Left colon (tissue), 2 donors: ENCODE measurements at places on chromosomes 12 and 14. TPM values are rescaled to one million over a fixed set of nuclear protein-coding genes. Genes with fewer than 3 reads are reported as not detected.

DNA sequence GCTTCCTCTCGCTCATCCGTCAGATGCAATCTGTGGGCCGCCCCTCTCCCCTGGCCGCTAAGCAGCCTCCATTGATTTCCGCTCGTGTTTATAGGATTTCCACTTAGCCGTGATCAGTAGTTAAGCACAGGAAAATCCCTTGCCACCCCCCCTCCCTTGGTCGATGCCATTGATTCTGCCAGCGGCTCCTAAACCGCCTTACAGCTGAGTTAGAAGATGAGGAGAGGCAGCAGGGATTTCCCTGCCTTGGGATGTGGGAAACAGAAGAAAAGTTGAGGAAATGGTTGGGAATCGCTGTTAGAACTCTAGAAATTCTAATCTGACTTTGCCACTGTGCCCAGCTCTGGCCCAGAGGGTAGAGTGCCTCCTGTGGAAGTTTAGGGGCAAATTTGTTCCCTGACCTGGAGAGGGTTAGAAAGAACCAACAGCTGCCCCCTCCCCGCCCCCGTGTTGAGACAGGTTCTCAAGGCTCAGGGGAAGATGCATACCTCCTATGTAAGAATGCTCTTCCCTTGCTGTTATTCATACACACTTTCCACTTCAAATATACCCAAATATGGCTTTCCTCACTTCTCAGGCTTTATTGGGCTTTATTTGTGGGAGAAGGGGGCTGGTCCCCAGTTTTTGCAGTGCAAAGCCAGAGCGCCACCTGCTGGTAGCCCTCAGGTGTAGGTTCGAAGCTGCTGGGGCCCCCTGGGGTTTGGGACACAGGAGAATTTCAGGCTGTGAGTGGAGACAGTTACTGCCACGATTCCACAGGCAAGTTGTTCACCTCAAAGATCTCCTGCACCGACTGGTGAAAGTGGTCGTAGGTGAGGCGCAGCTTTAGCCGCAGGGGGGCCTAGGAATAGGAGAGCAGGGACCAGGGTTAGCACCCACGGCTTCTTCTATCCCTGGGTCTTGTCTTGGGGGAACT, 3.2 kb downstream of the THTPA start:
- DNase-seq: no peak

- no peak for DNase-seq
These were observed 111.0 kb downstream of the SLC25A47 start for GRCh38 chr14:100434033-100434601.

GRCh38 chr12:9794484-9795093, 32.7 kb upstream of the KLRF1 start:
- no peak for DNase-seq

GRCh38 chr12:75606151-75606550, 94.7 kb upstream of the KRR1 start:
- DNase-seq: no peak

DNA sequence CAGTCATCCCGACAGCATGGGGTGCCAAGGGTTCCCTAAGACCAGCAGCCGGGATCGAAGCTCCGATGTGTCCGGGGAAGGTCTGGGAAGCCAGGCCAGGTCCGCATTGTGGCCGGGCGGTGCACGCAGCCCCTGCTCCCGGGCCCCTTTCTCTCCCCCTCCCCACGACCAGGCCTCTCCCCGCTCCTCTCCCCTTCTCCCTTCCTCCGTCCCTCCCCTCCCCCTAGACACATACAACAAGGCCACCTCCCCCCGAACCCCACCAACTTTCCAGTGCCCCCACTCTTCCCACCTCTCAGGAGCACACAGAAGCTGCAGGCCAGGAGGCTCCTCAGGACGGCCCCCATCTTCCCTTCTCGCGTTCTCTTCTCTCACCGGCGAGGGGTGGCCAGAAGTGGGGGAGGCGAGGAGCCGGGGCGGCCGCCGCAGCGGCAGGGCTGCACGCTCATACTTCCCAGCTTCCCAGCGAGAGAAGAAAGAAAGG, 413 bp downstream of the LRP6 start:
- DNase-seq: no peak

GRCh38 chr12:92600052-92600451, 102.7 kb upstream of the PLEKHG7 start:
- DNase-seq: no peak

DNA sequence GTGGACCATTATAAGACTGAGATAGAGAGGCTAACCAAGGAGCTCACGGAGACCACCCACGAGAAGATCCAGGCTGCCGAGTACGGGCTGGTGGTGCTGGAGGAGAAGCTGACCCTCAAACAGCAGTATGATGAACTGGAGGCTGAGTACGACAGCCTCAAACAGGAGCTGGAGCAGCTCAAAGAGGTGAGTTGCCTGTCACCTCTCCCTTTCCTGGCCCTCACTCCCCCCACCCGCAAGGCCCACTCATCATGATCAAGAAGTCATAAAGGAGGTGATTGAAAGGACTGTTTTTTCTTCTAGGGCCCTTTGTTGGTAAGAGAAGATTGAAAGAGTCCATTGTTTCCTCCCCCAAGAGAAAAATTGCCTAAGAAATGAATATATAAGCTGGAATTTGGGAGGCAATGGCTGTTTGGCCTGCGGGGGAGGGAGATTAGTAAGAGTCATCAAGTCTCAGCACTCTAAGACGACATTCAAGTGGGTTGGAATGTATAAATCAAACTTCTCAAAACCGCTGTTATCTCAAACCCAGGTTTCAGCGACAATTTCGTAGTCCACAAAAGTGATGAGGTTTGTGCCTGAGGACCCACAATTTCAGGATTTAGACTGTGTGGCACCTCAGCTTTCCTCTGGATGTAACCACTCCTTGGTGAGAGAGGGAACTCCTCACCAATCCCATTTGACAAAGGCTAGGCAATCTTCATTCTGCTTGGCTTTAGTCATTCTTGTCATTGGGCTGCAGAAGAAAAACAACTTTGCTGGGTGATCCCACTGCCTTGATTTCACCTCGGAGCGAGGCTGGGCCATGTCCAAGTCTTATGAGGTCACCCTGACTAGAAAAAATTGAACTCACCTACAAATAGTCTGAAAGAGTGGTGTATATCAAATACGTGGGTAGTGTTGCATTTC, 966 bp downstream of the BICD1 start:
- DNase-seq: no peak

Gene RPS6KL1
- total RNA-seq: 13.3 TPM

Gene FAM222A
- total RNA-seq: 4.7 TPM
